Lung (tissue), 17 donors: ENCODE measurements at places on chromosomes 16 and 17. TPM values are rescaled to one million over a fixed set of nuclear protein-coding genes. Genes with fewer than 3 reads are reported as not detected.

TMC6 gene
- 75.7 TPM for total RNA-seq

PABPN1L gene
- total RNA-seq, result not detected

FOXL1 gene
- 2.0 TPM for total RNA-seq

CDRT4 gene
- total RNA-seq, result 8.6 TPM

GRCh38 chr16:12228079-12228601 is 251.6 kb downstream of the SNX29 start:
- DNase-seq, result no peak

DNA sequence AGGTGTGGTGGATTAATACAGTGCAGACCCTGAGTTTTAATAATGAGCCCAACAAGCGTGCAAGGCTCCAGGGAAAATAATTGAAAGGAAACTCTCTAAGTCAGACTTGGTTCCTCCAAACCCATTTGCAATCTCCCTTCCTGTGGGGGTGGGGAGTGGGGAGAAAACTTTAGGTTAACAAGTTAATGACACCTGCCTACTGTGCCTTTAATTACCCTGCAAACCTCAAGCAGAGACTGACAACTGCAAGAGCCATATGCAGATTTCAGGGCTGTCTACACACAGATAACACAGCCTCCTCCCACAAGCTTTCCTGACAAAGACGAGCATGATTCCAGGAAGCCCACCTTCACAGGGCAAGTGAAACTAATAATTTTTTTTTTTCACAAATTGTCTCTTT is 359.3 kb downstream of the HS3ST4 start:
- DNase-seq, result no peak

DNA sequence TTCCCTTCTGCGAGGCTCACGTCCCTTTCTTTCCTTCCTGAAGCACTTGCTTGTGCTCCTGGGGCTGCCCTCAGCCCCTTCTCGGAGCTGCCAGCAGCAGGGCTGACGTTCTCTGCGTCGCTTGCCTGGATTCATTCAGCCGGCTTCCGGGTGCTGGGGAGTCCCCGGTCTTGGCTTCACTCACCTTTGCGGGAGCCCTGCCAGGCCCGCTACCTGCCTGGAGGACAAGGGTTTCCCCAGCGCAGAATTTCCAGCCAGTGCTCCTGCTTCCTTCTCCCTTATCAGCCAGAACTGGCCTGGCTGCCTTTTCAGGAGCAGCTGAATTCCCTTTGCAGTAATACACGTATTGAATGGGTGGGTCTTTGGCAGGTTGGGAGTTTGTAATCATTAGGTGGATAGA is 22.1 kb upstream of the IL17C start:
- DNase-seq, result peak; percentile 68

- DNase-seq, result no peak
These were observed 941 bp upstream of the MRPS34 start for GRCh38 chr16:1773703-1774447.
